Immature natural killer cell (primary cell): ENCODE measurements at places on chromosomes 12 and 14. TPM values are rescaled to one million over a fixed set of nuclear protein-coding genes. Genes with fewer than 3 reads are reported as not detected.

CLEC14A gene
- not detected for polyA plus RNA-seq

KCNK13 gene
- not detected for polyA plus RNA-seq

FOXJ2 gene
- polyA plus RNA-seq = 2.7 TPM

RPGRIP1 gene
- polyA plus RNA-seq = 1.9 TPM

SLC8A3 gene
- polyA plus RNA-seq = not detected

AQP2 gene
- not detected for polyA plus RNA-seq

RFLNA gene
- polyA plus RNA-seq = not detected

PZP gene
- not detected for polyA plus RNA-seq

GPR137C gene
- not detected for polyA plus RNA-seq

CCDC197 gene
- not detected for polyA plus RNA-seq

DNA sequence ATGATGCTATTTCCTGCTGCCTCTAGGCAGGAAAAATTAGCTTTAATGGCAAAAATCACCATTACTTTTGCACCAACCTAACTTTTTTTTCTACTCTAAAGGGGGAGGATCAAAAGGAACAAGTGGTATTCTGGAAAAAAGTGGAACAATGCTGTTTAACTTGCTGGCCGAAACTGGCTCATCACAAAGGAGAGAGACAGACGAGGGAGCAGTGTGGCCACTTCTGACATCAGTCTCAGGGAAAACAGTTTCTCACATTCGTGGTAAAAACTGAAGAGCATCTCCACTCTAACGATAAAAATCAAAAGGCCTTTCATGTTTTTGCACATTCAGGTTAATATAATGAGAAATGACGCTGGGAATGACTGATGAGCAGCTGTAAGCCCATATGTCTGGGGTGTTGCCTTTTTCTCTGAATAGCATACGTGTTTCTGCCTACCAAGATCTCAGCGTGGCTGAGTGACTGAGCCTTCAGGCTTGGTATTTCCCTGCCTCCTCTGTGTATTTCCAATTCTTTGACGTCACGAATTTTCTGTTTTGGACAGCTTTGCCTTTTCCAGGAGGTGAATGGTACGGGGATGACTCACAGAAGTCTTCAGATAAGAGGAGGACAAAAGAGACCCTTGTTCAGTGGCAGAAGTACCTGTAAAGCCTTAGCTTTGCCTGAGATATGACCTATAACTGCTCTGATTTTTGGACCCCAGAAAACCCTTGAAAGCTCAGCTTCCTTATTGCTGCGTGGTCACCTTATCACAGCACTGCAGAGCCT, 358.8 kb downstream of the GLT1D1 start:
- DNase-seq = no peak
- no peaks in the 10 kb centered on the region for H3K27me3 ChIP-seq
- H3K4me1 ChIP-seq = peaks cover 9% of the 10 kb centered on the region
- no peak overlapping the region for H3K4me3 ChIP-seq

DNA sequence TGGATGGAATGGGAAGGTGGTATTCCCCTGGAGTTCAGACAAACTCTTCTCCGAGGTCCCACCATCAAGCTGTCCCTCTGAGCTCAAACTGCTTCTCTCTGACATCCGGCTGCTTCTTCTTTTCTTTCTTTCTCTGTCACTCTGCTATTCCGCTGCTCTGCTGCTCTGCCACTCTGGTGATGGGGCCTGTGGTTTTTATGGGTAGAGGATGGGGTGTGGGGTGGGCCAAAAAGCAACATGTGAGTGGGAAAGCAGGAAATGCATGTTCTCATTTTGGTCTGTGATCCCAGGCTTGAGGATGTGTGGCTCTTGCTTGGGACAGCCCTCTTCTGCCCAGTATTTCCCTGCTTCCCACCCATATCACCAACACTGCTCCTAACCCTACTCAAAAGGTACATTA, 30.6 kb downstream of the CLECL1 start:
- peak overlapping the region; percentile 76 for H3K4me3 ChIP-seq
- H3K4me1 ChIP-seq = peaks cover 62% of the 10 kb centered on the region
- H3K27ac ChIP-seq = peak overlapping the region; percentile 71
- peak; percentile 51 for DNase-seq
- peaks cover 12% of the 10 kb centered on the region for H3K27me3 ChIP-seq
- peaks cover 18% of the 10 kb centered on the region for H3K36me3 ChIP-seq

GRCh38 chr14:55807053-55807880, 227.3 kb downstream of the KTN1 start:
- peaks cover 8% of the 10 kb centered on the region for H3K36me3 ChIP-seq
- H3K27ac ChIP-seq = peak overlapping the region; percentile 99
- peaks cover 6% of the 10 kb centered on the region for H3K27me3 ChIP-seq
- H3K4me1 ChIP-seq = peaks cover 74% of the 10 kb centered on the region
- peak overlapping the region; percentile 79 for H3K4me3 ChIP-seq

DNA sequence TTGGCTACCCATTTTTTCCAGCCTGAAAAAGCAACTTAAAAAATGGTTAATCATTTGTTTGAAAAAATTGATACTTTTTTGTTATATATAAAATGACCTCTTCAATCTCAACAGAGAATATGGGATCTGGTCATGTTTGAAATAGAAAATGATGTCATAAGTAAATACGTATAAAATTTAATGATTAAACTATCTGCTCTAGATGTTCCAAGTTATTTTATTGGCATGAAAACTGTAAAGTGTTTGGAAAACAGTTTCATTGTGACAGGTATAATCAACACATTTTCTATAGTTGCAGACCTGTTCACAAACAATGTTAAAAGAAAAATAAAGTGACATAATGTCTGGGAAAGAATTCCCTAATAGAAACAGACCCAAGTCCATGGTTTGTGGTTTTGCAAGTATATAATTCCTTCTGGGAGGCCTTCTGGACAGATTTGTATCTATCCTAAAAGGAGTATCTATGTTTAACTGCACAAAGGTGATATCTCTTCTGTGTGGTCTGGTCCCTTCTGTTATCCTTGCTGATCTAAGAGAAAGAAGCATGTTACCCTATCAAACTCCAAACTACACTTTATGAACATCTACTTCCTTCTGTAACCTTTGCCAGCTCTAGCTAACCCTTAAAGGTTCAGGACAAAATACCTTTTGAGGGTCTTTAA, 39.5 kb upstream of the LRIG3 start:
- DNase-seq = no peak
- H3K4me1 ChIP-seq = no peaks in the 10 kb centered on the region
- H3K36me3 ChIP-seq = no peaks in the 10 kb centered on the region
- no peak overlapping the region for H3K4me3 ChIP-seq
- H3K27me3 ChIP-seq = no peaks in the 10 kb centered on the region

- no peaks in the 10 kb centered on the region for H3K36me3 ChIP-seq
- no peak overlapping the region for H3K27ac ChIP-seq
- no peaks in the 10 kb centered on the region for H3K27me3 ChIP-seq
- no peak for DNase-seq
- no peak overlapping the region for H3K4me3 ChIP-seq
Measured at GRCh38 chr12:21599143-21599999, 5.3 kb downstream of the GYS2 start.

- no peaks in the 10 kb centered on the region for H3K4me1 ChIP-seq
- no peak overlapping the region for H3K27ac ChIP-seq
- no peaks in the 10 kb centered on the region for H3K27me3 ChIP-seq
- no peak overlapping the region for H3K4me3 ChIP-seq
- no peaks in the 10 kb centered on the region for H3K36me3 ChIP-seq
Measured at GRCh38 chr12:31260840-31261239, 65.1 kb downstream of the SINHCAF start.

DNA sequence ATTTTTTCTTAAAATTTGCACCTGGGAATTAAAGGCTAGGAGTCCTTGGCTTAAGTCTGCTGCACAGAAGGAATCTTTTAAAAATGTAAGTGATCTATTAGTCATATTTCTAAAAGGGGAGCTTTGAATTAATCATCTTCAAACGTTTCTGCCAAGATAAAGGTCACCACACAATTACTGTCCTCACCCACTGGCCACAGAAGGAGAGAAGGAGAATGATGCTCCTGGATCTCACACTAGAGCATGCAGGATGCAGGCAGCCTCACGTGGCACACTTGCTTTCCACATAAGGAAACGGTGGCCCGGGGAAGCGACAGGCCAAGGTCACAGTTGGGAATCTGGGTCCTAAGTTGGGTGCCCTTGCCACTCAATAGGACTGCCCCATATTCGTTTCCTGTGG, 16.9 kb downstream of the PLEKHG7 start:
- H3K4me3 ChIP-seq = no peak overlapping the region
- no peak overlapping the region for H3K27ac ChIP-seq
- H3K27me3 ChIP-seq = no peaks in the 10 kb centered on the region
- DNase-seq = no peak
- peaks cover 2% of the 10 kb centered on the region for H3K36me3 ChIP-seq

DNA sequence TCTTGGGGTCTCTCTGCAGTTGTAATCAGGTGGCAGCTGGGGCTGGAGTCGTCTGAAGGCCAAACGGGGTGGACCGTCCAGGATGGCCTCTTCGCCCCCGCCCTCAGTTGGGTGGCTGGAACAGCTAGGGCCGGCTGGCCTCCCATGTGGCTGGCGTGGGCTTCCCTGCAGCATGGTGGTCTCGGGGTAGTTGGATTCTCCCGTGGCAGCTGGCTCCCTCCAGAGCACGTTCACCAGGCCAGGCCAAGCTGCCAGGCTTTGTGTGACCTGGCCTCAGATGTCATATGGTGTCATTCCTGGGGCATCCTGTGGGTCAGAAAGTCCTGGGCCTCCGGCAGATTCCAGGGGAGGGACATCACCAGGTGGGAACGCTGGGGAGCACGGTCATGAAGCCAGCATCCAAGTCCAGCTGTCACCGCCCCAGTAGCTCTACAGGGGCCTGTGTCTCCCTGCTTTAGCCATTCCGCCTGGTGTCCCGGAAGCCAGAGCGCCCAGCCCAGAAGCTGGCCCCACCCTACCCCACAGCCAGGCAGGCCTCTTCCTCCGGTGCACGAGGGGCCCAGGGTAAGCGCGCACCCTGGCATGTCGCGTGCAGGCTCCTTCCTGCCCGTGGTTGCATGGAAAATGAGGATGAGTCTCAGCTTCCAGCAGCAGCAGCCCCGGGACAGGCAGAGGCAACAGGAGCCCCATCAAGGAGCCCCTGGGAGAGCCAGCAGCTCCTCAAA, 1.3 kb upstream of the NUDT14 start:
- peak overlapping the region; percentile 79 for H3K4me3 ChIP-seq
- peaks cover 8% of the 10 kb centered on the region for H3K4me1 ChIP-seq
- peak overlapping the region; percentile 20 for H3K27ac ChIP-seq

- no peaks in the 10 kb centered on the region for H3K4me1 ChIP-seq
- no peak overlapping the region for H3K27ac ChIP-seq
- no peaks in the 10 kb centered on the region for H3K36me3 ChIP-seq
- DNase-seq = no peak
- no peak overlapping the region for H3K4me3 ChIP-seq
Measured at GRCh38 chr12:71092290-71092689, 65.5 kb downstream of the TSPAN8 start.

- no peaks in the 10 kb centered on the region for H3K36me3 ChIP-seq
- no peaks in the 10 kb centered on the region for H3K27me3 ChIP-seq
- no peak overlapping the region for H3K27ac ChIP-seq
- DNase-seq = no peak
- no peaks in the 10 kb centered on the region for H3K4me1 ChIP-seq
- H3K4me3 ChIP-seq = no peak overlapping the region
Measured at GRCh38 chr14:84456946-84457345, 1073.0 kb upstream of the FLRT2 start.

DNA sequence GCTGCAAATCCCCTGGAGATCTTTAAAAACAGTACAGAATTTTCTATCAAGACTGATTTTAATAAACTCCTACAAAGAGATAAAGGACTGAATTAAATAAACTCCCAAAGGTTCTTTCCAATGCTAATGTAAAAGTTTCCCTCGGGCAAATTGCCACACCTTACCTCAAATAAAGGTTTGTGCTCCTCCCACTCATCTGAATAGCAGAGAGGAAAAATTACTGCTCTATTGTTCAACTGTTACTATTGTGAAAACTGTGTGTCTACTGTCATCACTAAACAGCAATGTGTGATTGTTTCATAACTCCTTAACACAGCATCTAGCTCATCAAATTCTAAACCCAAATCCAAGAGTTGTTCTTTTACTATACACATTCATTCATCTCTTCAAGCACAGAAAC, 3.2 kb downstream of the SPTLC2 start:
- H3K27ac ChIP-seq = no peak overlapping the region
- no peak for DNase-seq
- no peak overlapping the region for H3K4me3 ChIP-seq
- peaks cover 5% of the 10 kb centered on the region for H3K27me3 ChIP-seq
